Activated CD4-positive, alpha-beta T cell treated with anti-CD3 and anti-CD28 coated beads, Interleukin-2, Interleukin-6, amounts not matched to agents 100 ng/mL and 50 ng/mL, durations not matched to agents 16 hours and 8 hours (primary cell): ENCODE measurements at places on chromosomes 16 and 17.

DNA sequence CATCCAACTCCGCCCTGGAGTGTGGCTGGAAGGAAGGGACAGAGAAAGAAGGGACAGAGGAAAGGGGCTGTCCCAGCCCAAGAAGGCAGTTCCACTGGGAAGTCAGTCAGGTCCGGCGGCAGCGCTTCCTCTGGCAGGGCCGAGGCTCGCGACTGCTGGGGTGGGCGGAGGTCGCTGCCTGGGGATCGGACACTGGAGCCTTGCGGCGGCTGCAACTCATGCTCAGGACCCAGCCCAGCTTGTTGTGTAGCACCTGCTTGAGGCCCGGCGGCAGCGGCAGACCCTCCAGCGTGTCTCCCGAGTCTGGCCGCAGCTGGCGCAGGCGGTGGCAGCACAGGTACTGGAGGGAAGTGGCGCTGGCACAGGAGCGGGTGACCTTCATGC lies 4.0 kb upstream of the MRPS34 start:
- DNase-seq: no peak

DNA sequence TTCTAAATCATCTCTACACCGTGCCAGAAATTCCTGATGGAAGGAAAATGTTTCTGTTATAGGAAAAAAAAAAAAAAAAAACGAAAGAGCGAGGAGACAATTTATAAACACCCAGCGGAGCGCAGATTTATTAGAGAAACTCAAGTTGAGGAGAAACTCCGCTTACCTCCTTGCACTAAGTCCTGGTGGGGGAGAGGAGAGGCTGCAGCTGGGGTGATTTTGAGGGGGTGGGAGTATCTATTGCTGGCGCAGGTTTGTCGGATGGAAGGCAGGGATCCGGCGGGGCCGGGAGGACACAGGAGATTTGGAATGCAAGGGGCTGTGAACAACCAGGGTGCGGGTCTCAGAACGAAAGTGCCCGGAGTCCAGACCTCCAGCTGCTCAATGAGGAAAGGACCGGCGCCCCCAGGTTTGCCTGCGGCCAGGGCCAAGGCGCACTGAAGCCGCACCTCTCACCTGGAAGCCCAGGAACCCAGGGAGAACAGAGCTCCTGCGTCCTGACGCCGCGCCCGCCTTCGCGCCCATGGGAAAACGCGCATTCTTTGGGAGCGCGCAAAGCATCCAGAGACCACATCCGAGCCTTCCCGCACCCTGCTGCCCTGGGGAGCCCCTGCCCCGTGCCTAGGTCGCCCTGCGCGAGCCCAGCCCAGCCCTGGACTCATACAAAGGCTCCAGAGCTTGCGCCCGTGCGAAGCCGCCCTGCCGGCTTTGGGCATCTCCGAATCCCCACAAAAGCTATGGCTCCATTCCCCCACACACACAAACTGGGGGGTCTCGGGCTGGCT lies 2.6 kb upstream of the HOXB8 start:
- no peak for DNase-seq

- DNase-seq: no peak
Measured at GRCh38 chr17:31128241-31128640, 33.5 kb downstream of the NF1 start.

DNA sequence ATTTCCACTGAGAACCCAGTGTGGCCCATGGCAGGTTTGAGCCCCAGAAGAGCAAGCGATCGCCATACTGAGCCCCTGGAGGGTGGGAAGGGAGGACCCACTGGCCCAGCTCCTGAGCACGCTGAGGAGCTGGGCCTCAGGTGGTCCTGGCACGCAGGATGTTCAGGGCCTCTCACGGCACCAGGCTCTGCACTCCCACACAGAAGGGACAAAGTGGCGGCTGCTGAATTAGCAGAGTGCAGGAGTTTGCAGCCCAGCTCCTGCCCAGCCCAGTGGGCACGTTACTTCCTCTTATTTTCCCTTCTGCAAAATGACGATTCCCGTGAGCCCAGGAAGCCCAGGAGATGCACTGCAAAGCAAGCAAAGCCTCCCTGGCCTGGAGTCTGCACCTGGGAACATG lies 42.3 kb upstream of the MTSS2 start:
- no peak for DNase-seq

DNA sequence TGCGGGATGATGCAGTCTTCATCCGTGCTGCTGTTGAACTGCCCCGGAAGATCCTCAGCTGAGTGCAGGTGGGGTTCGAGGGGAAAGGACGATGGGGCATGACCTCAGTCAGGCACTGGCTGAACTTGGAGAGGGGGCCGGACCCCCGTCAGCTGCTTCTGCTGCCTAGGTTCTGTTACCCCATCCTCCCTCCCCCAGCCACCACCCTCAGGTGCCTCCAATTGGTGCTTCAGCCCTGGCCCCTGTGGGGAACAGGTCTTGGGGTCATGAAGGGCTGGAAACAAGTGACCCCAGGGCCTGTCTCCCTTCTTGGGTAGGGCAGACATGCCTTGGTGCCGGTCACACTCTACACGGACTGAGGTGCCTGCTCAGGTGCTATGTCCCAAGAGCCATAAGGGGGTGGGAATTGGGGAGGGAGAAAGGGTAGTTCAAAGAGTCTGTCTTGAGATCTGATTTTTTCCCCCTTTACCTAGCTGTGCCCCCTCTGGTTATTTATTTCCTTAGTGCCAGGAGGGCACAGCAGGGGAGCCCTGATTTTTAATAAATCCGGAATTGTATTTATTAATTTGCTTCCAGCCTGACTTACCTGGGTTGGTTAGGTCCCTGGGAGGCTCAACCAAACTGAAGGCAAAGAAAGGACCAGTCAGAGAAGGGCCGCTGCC lies 5.8 kb downstream of the TRAF4 start:
- DNase-seq: no peak
